ENCODE measurements at places on chromosomes 11 and 22.

DNA sequence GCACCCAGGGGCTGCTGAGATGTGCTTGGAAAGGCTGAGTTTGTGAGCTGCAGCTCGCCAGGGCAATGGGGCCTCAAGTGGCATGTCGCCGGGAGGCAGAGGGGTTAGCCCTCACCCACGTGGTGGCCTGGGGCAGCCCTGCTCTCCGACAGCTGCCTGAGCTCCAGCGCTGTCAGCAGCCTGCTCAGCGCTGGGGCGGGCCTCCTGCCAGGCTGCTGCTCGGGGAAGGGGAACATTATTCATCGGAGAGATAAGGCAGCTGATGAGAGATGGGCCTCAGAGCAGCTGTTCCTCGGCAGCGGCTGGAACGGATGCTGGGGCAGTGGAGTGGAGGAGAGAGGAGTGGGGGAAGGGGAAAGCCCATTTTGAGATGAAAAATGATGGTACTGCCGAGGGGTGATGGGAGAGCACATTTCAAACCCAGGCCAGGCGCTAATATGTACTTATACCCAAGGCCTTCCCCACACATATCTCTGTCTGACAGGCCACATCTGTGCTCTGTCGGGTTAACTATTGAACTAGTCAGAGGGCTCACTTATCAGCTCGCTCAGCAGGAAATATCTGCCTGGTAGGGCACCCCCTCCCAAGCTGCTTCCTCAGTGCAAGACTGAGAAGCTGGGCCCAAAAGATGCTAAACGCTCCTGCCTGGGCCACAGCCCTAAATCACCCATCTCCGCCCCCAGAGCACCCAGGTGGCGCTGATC lies 79.5 kb downstream of the TIMP3 start:
- DNase-seq = no peak

DNA sequence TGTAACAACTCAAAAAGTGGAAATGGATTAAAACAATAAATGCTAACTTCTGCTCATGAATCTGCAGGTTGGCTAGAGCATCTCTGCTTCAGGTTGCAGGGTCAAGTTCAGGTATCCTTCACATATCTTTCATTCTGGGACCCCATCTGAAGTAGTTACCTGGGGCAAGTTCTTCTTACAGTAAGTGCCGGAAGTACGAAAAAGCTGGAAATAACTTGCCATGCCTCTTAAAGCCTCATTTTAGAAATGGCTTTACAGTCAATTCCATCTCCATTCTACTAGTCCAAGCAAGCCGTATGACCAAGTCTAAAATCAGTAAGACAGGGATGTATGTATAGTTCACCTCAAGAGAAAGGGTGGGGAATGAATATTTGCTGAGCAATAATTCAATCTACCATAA lies 93.7 kb downstream of the FCHSD2 start:
- DNase-seq = no peak

GRCh38 chr11:19366992-19367709 lies 126.4 kb upstream of the E2F8 start:
- DNase-seq = no peak

DNA sequence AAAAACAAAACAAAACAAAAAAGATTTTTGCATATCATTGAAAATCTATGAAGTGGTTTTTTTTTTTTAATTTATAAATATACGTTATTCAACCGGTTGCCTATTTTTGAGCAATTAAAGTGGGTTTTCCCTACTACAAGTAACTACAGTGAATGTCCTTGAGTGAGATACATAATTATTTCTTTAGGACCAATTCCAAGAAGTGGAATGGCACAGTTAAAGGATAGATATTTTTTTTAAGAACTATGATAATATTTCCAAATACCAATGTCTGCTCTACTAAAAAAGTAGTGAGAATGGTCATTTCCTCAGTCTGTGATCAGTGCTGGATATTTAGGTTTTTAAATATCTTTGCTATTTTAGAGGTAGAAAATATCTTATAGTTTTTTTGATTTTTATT lies 118.8 kb downstream of the TEAD1 start:
- no peak for DNase-seq

DNA sequence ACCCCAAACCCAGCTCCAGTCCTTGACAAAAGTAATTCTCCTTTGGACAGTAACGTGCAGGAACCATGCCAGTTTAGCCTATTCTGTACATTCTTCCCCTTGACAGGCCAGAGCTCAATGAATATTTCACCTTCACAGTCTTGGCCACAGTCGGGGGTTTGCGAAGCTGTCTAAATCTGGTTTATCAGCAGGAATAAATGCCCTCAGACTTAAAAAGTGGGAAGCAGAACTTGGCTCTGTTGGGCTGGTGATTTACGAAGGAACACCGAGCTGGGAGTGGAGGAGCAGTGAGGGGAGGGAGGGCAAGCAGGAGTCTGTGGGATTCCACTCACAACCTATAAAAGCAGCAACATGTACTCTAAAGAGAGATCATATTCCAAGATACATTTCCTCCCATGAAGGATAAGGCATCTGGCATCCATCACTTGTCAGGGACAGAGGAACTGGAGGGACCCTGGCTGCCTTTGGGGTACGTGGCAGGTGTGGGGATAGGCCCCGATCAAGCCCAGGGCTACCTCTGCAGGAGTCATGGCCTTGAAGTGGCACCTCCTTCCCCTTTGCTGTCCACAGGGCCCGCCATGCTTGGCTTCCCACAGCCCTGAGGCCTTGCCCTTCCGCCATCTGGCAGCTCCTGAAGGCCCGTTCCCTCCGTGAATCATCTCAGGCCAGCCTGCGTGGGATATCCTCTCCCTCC lies 154.3 kb downstream of the ADAMTS15 start:
- DNase-seq = no peak

- DNase-seq = no peak
Observed at GRCh38 chr11:103942646-103943045, 93.8 kb upstream of the DDI1 start.

GRCh38 chr11:95922536-95923438 lies 1.1 kb downstream of the MTMR2 start:
- no peak for DNase-seq

DNA sequence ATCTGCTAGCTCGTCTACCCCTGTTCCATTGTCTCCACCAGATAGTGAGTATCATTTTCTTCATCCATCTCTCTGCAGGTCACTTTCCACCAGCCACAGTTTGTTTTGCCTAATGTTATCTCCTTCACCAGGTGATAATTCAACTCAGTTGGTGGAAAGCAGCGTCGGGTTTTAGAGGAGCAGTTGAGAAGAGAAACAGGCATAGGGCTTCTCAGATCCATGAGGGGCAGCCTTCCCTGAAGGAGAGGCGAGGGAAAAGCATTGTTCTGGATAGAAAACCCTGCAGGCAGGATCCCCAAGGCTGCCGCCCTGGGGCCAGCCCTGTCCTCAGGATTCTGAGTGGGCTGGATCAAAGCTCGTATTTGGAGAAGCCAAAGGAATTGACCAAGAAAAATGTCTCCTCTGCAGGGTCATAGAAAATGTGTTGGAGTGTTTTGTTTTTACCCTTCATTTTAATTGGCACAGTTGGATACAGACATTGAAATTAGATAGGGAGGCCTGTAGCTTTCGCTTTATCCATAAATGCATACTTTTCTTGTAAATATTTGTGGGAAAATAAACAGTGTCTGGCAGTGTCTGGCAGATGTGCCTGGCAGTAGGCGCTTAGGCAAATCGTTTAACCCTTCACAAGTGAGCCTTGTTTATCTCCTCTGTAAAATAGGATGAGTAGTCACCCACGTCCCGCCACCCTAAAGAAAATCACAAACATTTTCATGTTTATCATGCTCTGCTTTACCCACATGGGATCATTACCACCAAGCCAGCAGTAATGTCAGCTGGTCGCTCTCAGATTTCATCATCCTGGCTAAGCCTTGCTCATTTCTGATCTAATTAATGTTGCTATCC lies 73.4 kb upstream of the TTC12 start:
- no peak for DNase-seq

GRCh38 chr22:20186183-20186870 lies 35.5 kb upstream of the CCDC188 start:
- DNase-seq = no peak

- no peak for DNase-seq
Observed at GRCh38 chr11:28169816-28170215, 61.6 kb downstream of the METTL15 start.

DNA sequence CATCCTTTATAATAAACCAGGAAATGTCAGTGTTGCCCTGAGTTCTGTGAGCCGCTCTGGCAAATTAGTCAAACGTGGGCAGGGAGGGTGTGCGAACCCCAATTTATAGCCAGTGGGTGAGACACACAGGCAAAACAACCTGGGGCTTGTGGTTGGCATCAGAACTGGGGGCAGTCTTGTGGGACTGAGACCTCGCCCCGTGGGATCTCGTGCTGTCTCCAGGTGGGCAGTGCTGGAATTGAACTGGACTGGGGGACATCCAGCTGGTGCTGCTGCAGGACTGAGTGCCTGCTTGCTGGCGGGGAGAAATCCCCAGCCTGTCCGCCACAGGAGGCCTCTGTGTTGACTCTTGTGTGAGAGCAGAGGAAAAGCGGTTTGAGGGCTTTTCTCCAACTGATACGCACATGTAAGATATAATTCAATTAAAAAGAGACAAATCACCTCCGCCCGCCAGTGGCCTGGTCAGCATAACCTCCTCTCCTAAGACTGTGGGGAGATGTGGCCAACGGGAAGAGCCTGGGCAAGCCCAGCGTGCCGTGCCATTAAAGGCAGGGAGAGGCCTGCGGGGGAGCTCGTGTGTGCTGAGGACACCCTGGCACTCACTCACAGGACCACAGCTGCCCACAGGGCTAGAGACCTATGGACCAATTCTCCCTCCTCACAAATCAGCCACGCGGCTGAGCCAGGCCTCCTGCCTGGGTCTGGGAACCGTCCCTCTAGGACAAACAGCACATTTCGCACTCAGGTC lies 18.4 kb downstream of the SULT4A1 start:
- DNase-seq = no peak

DNA sequence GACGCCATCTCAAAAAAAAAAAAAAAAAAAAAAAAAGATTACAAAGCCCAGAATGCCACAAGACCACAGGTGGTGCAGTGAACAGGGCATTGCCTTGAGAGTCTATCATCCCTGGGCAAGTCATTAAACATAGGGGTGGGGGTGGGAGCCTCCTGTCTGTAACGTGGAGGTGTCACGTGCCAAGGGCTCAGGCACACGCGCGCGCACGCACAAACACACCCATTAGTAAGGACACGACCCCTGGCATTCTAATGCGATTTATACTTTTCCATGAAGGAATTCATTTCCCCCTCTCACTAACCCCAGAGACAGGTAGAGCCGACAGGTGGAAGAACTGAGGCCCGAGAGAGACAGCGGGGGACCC lies 5.8 kb upstream of the GCAT start:
- DNase-seq = no peak

GRCh38 chr11:67574938-67575337 lies 8.7 kb upstream of the GSTP1 start:
- no peak for DNase-seq

DNA sequence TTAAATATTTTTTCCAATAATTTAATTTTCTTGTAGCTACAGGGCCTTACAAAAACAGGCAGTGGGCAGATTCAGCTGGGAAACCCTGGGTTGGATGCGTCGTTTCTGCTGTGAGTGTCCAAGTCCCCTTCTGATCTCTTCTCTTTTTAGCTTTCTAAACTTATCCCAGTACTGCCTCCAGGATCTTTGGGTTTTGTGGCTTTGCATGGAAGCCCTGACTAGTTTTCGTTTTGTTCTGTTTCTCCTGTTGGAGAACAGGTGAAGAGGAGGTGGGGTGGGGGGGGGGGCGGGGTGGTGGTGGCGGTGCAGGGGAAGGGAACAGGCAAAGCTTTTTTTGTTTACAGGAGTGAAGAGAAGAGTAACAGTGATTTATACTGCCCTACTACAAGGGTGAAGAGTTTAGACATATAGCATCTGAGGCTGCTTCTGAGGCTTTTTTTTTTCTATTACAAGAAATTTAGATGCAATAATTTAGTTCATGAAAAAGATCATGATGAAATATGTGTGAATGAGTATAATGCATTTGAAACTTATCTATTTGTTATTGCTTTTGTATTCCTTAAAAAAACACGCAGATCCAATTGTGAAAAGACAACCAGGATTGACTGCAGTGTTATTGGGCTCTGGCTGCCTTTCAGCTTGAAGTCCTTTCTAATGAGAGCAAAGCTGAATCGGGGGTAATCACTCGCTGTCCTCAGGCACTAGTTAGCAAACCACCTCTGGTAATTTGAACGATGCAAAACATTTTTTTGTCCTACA lies 142.9 kb downstream of the NCAM1 start:
- no peak for DNase-seq

DNA sequence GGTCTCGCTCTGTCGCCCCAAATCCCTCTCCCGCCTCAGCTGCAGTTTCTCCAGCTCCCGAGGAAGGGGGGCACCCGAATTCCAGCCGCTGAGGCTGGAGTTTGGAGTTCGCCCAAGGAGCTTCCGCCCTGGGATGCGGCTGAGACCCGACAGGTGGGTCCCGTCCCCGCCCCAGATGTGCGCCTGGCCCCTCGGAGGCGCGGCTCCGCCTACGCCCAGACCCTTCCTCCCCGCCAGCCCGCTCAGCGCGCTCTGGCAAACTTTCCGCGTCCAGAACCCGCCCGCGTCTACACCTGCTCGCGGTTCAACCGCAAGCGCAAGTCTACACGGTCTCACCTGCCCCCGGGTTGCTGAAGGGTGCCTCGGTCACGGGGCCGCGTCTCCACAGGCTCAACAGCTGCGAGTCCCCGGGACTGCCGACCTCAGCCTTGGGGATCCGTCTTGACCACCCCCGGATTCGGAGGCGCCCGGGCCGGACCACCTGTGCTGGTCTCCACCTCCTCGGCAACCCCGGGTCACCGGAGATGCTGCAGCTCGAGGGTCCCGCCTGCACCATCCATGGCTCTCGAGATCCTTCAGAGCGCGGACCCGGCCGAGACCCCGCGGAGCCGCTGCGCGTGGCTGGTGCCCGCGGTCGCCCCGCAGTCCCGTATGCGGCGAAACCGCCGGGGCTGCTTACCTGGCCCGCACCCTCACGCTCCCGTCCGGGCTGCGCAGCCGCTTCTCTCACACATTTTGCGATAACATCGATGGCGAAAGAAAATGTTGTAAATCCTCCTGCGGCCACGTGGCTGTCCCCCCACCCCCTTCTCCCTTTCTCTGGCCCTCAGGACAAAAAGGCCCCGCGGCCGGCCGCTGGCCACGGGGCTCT lies 63.6 kb downstream of the NFAM1 start:
- no peak for DNase-seq

DNA sequence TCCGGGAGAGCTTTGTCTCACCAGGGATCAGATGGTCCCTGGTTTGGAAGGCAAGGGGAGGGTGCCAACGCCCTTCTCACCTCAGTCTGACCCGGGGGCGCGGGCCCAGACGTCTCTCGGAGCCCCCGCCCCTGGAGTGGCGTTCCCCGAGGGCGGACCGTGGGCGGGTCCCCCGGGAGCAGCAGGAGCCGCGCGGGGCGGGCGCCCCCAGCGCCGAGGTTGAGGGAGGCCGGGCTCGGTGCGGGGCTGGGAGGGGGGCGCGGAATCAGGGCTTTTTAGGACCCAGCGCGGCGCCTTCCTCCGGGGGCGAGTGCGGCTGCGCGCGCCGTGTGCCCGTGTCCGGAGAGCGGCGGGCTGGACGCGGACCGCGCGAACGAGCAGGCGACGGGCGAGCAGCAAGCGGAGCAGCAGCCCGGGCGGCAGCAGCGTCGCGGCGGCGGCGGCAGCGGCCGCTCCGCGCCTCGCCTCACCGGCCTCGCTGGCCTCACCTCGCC lies at the start of gene KCNC1:
TSS of gene KCNC1 (plus strand) at position 364 of the 494 bp plus-strand sequence. CDS start 1,222 bp downstream, outside the sequence.
- DNase-seq = no peak

All from amniotic stem cell (primary cell).